ENCODE measurements at places on chromosomes 16 and 17.
A peak's percentile ranks its signal among the peaks of the same experiment; 100 is the strongest.

DNA sequence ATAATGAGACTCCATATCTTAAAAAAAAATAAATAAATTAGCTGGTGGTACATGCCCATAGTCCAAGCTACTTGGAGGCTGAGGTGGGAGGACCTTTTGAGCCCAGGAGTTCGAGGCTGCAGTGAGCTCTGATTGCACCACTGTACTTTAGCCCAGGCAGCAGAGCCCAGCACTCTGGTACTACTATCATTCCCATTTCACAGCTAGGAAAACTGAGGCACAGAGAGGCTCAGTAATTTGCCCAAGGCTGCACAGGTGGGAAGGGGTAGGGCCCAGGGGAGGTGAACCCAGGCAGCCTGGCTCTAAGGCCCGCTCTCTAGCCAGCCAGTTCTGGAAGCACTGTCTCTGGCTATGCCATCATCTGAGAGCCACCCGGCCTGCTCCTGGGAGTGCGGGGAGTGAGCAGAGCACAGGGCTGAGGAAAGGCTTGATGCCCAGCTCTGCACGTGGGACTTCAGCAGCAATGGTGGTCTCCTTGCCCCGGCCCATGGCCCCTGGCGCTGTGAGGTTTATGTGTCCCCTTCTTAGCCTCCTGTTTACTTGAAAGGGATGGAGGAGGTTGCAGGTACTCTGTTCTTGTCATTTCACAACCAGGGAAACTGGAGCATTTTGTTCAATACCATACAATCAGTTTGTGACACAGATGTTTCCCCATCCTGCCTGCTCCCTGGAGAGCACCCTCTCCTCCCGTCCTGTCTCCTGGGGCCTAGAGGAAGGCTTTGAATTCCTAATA, 222.3 kb downstream of the KATNIP start:
- no peak for DNase-seq

GRCh38 chr16:30722443-30722842, 23.5 kb downstream of the SRCAP start:
- no peak for DNase-seq

DNA sequence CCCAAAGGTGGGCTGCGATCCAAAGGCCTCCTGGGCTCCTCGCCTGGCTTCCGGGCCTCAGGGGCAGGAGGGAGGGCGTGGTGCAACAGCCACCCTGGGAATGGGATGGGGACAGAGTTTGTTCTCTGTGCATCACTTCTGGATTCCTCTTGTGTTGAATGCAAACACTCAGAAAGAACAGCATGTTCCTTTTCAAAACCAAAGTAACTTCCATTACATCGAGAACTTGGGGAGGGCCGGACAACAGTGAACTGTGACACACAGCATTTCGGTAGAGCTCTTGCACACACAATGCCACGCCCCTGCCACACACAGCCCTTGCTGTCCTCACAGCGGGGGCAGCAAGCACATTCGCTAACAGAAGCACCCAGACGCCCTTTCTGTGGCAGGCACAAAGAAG, 36.1 kb upstream of the FASN start:
- DNase-seq = no peak

DNA sequence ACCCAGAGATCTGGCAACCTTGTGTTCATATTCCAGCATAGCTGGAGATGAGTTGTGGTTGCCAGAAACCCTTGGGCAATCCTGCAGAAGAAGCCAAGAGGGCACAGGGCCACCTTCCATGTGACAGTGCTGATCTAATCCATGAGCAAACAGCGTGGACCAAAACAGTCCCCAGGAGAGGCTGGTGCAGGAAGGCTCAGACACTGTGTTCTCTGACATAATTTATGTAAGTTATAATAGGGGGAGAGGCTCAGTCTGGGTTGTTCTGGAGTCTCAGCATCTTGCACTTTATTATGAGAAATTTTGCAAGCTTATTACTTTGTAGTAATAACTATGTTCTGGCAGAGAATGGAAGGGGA, 273.9 kb downstream of the HAPSTR1 start:
- peak; percentile 89 for DNase-seq
